ENCODE measurements at places on chromosomes 2 and 18. TPM values are rescaled to one million over a fixed set of nuclear protein-coding genes. Genes with fewer than 3 reads are reported as not detected.

Gene TSGA10
- total RNA-seq = 5.4 TPM

Gene TNFRSF11A
- total RNA-seq = 4.6 TPM

Gene COL5A2
- total RNA-seq = 63.8 TPM

Gene DSC3
- total RNA-seq = 22.6 TPM

Gene DPP4
- total RNA-seq = 17.9 TPM

Gene PPP1R1C
- not detected for total RNA-seq

Gene TMEM178A
- total RNA-seq = 1.6 TPM

Gene TDRD15
- total RNA-seq = not detected

Gene SPEG
- total RNA-seq = 21.5 TPM

Gene ZNF396
- total RNA-seq = 2.2 TPM

Gene POTEF
- total RNA-seq = 0.09 TPM

Measured in omental fat pad (tissue), 4 donors.